Hippocampal formation (tissue), 2 donors: ENCODE measurements at places on chromosomes 2 and 18.

DNA sequence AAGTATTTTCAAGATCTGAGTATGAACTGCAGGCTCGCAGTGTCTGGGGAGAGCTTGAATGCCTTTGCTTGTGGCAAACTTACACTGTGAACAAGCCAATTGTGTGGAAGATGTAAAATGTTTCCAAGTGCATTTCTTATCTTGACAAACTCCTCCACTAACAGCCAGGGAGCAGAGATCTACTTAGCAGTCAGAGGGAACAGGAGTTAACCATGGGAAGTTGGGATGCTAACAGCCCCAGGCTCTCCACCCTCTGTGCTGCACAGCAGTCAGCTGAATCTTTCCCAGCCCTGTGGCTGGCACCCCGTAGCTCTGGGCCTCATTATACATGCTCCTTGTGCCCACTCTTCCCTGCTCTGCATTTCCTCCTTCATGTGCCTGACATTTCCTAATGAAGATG, 450.2 kb downstream of the TSN start:
- no peak for DNase-seq

GRCh38 chr2:66034467-66034866, 400.5 kb upstream of the MEIS1 start:
- DNase-seq: no peak

GRCh38 chr2:127486247-127487058, 39.8 kb downstream of the IWS1 start:
- DNase-seq: no peak

- DNase-seq: no peak
Observed at GRCh38 chr2:111106706-111107105, 14.0 kb upstream of the BCL2L11 start.
